Putamen (tissue), 1 donor: ENCODE measurements at places on chromosomes 12 and 14.

DNA sequence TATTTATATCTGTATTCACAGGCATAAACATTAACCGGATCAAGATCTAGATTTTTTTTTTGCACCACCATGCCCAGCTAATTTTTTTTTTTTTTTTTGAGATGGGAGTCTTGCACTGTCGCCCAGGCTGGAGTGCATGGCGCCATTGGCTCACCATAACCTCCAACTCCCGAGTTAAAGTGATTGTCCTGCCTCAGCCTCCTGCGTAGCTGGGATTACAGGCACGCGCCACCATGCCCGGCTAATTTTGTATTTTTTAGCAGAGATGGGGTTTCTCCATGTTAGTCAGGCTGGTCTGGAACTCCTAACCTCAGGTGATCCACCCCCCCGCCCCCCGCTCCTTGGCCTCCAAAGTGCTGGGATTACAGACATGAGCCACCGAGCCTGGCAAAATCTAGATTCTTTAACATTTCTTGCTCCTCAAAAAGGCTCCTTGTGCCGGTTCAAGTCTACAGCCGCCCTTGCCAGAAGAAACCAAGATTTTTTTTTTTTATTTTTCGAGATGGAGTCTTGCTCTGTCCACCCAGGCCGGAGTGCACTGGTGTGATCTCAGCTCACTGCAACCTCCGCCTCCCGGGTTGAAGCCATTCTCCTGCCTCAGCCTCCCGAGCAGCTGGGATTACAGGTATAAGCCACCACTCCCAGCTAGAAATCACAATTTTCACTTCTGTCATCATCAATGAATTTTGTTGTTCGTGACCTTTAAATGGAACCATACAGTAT, 36.9 kb upstream of the SLC2A3 start:
- DNase-seq: no peak

DNA sequence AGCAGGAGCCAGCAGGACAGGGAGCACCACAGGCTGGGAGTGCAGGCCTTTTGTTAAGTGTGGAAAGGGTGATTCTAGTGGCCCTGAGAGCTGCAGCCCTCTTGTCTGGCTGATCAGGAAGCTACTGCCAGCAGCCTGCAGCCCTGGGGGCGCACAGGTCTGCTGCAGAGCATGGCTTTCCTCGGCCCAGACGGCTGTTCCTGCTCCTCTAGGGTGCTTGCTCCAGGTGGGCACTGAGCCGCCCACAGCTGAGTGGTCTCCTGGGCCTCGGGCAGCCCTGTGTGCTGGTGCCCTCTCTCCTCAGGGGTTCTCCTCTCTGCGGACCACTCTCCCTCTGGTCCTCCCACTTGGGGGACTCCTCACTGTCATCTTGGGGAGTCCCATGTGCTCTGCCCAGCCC, 18.9 kb downstream of the CCDC88C start:
- DNase-seq: no peak

DNA sequence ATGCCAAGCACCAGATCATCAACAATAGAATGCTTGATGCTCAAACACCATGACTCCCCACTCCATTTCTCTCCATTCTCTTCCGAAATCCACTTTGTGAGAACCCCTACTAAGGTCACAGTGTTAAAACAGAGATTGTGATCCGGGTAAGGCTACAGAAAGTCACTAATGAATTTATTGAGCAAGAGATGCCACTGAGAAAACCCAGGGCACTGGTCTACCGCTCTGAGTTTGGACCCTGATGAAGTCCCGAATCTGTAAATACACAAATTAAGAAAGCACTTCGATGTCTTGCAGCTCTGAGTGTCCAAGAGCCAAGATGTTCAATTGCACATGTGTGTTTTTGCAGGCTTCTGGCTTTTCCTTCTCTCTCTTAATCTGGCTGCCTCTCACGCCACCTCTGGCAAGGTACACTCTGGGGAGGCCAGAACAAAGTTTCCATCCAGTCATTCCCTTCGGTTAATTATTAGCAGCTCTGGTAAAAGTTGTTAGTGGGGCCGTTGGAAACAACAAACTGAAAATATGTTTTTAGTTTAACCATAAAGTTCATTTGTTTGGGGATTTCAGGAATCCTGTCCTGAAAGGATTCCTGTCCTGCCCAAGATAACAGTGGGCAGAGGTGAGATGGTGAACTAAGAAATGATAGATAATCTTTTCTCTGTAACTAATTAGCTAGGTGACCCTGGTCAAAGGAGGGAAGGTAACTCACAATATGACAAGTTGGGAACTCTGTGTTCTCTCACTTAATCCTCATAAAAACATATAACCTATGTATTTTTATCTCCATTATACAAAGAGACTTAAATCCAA, 75.4 kb downstream of the BTG1 start:
- DNase-seq: no peak

DNA sequence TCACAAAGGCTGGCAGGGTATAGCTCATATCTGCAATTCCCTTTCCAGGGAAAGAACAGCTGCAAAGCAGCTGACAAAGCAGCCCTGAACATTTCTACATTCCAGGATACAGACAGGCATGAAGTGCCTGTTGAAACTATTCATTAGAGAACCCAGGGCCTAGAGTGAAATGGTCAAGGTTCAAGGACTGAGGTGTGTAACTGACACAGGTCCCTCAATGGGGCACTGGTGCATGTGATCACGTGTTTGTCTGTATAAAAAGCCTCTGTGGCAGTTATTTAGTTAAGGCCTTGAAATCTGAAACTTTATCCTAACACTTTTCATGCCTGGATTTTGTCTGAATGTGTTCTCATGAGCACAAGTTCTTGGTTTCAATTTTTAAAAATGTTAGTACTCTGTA, 47.1 kb downstream of the GIT2 start:
- DNase-seq: no peak

DNA sequence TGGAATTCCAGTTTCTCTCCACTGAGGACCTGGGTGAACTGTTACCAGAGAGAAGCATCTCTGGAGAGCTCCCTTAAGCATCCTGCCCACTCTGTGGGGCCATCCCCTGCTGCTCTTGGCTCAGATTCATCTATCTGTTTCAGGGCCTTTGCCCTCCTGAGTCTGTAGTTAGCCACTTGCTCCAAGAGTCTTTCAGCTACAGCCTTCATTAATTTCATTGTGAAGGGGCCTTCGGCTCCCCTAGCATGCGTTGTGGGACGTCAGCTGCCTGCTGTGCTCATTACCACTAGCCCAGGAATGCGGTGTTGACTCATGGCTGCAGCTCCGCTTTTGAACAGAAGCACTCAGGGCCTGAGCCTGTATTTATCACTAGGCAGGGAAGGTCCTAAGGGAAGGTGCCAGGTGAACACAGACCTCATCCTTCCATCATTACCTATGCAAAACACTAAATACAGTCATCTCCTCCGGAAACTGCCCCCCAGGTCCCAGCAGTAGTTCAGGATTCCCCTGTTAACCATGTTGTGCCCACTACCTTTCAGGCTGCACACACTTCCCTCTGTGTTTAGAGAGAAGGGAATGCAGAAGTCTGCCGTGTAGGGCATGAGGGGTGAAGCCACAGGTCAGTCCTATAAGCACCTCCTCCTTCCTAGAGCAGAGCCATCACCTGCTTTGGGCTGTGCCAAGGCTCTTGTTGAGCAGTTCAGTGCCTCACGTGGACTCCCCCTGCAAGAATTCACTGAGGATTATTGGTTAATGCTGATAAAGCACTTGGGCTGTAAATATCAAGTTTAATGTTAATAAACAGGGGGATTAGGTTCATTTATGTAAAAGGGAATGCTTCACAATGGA, 191.4 kb downstream of the CACNA1C start:
- DNase-seq: no peak

DNA sequence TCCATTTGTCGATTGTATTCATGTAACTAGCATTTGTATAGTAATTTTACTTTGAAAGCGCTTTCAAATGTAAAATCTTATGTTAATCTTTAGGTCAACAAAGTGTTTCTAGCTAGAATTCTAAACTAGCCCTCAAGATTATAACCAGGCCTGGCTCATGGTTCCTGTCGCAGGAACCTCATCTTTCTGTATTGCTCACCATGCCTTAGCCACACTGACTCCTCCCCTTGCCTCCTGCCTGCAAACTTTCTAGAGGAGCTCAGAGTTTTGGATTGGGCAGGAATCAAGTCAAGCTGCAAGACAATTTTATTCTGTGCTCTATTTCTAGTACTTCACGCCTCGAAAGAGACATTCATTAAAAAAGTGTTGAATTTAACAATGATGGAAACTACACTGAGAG, 99.8 kb downstream of the TGFB3 start:
- no peak for DNase-seq

GRCh38 chr12:83432176-83432719, 745.5 kb downstream of the TMTC2 start:
- DNase-seq: no peak

GRCh38 chr12:46998811-46999368, 80.5 kb upstream of the PCED1B start:
- no peak for DNase-seq

DNA sequence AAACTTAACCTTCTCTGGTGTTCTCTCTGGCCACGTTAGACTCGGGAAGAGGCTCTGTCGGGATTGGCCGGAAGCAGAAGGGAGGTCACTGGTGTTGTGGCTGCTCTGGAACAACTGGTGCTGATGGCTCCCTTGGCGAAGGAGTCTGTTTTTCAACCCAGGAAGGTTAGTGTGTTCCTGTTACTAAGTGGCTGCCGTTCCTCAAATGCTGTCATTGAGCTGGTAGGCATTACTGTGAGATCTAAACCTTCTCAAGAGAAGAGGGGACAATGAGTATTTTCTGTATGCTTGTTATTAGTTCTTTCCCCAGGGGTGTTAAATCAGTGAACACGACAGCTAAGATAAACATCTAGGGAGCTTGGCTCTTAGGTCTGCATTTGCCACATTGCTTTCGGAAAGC, 18.3 kb downstream of the POP5 start:
- no peak for DNase-seq

DNA sequence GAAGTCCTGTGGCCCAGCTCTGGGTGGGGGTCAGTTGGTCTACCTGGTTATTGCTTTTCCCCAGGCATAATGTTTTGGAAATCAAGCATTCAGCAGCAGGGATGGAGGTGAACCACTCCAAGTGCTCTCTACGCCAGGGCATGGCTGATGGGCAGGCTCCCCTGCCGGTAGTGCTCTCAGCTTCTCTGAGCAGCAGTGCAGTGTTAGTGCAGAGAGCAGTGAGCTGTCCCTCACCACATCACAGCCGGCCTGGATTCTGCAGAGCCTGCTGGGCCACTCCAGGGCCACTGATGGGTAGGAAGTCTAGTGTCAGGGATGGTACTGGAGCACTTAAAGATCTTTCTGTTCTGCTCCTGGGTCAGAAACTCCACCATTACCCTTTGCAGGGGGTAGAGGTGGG, 151.1 kb downstream of the CALM1 start:
- no peak for DNase-seq

- peak; percentile 48 for DNase-seq
These were observed 73.6 kb downstream of the TMTC1 start for GRCh38 chr12:29710104-29710503.

- DNase-seq: peak; percentile 96
These were observed 25.1 kb upstream of the UBC start for GRCh38 chr12:124939421-124940142.

- DNase-seq: no peak
These were observed 61.1 kb downstream of the HRK start for GRCh38 chr12:116820064-116820656.

DNA sequence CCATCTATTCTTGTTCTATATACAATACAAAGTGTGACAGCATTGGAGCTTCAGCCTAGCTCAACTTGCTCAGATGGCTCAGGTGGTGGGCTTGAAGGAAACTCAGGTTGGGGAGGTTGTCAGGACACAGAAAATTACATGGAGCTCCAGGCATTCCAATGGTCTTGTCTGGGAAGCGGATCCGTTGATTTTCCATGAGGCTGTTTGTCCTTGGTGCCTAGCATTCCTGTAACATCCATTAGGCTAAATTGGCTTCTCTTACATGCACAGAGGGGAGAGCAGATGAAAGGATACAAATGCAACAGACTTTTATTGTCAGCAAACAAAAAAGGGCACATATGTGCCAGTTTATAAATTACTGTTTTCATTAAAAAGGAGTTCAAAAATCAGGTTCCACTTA, 75.5 kb upstream of the OTX2 start:
- DNase-seq: no peak

GRCh38 chr14:20350860-20351259, 7.4 kb downstream of the PARP2 start:
- DNase-seq: no peak

DNA sequence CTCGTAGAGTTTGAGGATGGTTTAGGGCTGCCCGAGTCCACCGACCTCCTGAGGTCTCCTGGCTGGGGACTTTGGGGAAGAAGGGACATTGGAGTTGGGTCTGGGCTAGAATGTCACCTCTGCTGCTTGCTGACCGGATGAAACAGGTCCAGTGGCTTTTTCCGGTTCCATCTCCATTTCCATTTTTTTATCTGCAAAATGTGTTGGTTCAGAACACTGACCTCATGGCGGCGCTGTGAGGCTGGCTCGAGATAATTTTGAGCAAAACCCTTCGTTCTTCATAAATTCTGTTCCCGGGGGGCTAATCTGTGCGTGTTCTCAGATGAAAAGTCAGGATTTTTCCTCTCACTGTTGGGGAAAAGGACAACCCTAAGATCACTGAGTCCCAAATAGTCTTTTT, 11.7 kb upstream of the MYL2 start:
- no peak for DNase-seq

GRCh38 chr12:80946591-80946990, 8.9 kb upstream of the LIN7A start:
- no peak for DNase-seq

GRCh38 chr14:65731933-65732506, 319.5 kb downstream of the FUT8 start:
- DNase-seq: no peak

GRCh38 chr12:120321382-120322202, 6.0 kb downstream of the PLA2G1B start:
- DNase-seq: no peak

DNA sequence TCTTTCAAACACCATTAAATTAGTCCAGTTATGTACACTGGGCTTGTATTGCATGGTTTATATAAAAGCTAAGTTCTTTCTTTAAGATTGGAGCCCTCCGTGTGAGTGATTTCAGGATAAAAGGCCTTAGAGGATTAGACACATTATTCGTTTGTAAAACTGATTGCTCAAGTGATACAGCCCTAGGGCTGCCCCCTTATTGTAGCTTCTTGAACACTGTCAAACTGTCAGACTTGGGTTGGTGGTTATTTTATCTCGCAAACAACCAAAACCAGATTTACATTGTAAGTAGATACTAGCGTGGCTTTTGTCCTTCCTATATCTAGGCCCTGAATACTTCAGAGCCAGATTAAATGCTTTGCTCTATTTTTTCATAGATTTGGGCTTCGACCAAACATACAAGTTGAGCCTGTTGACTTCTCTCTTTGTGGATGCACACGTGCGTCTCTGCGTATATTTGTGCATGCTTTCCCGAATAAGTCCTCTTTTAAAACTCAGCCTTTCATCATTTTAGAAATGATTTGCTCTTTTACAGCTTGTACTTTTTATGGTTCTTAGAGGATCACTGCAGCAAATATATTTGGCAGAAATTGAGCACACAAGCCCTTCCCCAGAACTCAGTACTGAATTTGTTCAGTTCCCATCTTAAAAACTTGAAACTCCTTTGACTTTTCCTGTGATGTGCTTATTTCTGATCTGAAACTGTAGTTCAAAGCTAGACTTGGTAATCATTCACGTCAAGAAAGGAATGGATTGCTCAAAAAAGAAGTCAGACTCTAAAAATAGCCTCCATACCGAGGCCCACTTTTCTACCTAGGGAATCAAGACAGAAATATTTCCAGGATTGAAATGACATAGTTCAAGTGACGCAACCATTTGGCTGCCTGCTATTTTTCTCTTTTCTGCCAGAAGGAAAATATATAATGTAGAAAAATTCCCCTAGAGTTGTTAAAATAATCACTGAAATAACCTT, 129.5 kb downstream of the ETV6 start:
- DNase-seq: peak; percentile 62

- no peak for DNase-seq
These were observed 4.6 kb upstream of the ZDHHC22 start for GRCh38 chr14:77145975-77146740.
